ENCODE measurements at places on chromosomes 3 and 15. TPM values are rescaled to one million over a fixed set of nuclear protein-coding genes. Genes with fewer than 3 reads are reported as not detected.
A peak's percentile ranks its signal among the peaks of the same experiment; 100 is the strongest.

Gene VIPR1
- 28.3 TPM for total RNA-seq

DNA sequence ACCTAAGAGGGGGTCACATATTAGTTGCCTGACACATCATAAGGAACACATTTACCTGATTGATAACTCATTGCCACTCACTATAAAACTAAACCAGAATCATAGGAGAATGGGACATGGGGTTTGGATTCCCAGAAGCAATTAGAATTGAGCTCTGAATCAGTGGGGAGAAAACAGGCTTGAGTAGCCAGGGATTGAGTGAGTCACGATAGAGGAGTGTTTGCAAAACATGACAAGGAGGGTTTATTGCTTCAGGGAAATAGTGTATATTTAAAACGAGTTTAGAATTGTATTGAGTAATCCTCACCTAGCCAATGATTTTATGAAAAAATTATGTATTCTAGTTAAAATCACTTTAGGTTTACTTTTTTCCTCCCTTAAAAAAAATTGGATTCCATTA is 101.1 kb upstream of the THRB start:
- DNase-seq: no peak

Gene FYCO1
- total RNA-seq: 21.6 TPM

- no peak for DNase-seq
These were observed 397.6 kb upstream of the RGMA start for GRCh38 chr15:93486407-93487117.

- DNase-seq: no peak
These were observed 15.0 kb upstream of the CCDC39 start for GRCh38 chr3:180694321-180694720.

- no peak for DNase-seq
These were observed 55.5 kb upstream of the BDH1 start for GRCh38 chr3:197611255-197611654.

- DNase-seq: no peak
These were observed 32.7 kb upstream of the DCUN1D1 start for GRCh38 chr3:183013074-183013473.

GRCh38 chr15:65532738-65533051 is 2.4 kb downstream of the HACD3 start:
- DNase-seq: no peak

DNA sequence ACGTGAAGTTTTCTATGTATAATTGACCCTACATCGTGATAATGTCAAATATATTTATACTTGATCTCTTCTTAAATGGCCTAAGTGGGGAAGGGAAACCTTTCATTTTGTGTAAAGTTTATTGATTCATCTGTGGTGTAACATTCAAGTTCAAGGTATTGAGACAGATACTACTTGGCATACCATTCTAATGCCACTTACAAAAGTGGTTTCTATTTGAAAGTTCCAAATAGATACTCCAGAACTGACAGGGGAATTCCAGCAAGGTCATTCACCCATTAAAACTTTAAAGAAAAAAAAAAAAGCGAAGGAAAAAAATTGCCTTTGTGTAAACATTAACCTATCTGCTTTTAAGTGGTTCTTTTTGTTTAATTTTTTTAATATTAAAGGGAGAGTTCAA is 45.3 kb upstream of the MAP3K13 start:
- no peak for DNase-seq

- peak; percentile 29 for DNase-seq
These were observed 29.4 kb upstream of the IQSEC1 start for GRCh38 chr3:13102386-13103345.

Gene PRTG
- total RNA-seq: 0.22 TPM

DNA sequence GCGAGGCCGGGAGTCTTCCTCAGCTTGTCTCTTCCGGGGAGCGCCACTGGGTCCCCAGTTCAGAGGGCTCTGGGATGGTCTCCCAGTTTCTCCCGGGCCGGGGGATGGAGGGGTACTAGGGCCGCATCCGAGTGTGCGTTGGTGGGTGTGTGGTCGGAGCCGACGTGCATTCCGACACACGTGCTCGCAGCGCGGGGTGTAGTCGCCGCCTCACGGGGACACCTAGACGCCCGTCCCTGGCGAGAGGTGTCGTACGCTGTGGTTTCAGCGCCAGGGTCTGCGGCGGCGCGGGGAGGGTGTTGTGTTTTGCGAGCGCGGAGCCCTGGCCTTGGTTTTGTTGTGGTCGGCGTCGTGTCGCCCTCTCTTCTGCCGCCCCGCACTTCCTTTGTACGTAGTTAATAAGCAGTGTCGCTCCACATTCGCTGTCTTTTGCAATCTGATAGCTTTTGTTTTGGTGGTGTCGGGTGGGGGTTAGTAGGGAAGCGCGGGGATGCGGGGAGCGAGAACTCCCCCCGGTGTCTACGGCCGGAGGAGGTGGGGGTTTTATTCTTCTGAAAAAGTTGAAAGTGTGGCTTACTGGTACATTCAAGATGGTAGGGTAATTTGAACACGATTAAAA is 2.2 kb downstream of the IGF1R start:
- no peak for DNase-seq

DNA sequence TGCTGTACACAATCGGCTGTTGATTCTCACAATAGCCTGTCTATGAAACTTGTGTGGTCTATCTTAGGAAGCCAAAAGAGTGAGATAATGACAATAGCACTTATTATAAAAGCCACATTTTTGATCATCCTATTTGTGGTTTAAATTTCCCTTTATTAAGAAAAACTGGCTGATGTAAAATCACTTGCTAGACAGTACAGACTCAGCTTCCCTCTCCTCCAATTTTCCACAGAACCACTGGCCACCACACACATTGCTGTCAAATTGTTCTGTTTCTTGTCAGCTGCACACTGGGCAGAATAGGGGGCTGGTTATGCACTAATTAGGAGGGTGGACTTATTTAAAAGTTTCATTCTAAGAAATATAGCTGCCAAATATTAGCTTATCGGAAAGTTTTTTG is 425.9 kb downstream of the EPHA3 start:
- DNase-seq: no peak

GRCh38 chr3:119301662-119302061 is 7.5 kb downstream of the ARHGAP31 start:
- DNase-seq: no peak

DNA sequence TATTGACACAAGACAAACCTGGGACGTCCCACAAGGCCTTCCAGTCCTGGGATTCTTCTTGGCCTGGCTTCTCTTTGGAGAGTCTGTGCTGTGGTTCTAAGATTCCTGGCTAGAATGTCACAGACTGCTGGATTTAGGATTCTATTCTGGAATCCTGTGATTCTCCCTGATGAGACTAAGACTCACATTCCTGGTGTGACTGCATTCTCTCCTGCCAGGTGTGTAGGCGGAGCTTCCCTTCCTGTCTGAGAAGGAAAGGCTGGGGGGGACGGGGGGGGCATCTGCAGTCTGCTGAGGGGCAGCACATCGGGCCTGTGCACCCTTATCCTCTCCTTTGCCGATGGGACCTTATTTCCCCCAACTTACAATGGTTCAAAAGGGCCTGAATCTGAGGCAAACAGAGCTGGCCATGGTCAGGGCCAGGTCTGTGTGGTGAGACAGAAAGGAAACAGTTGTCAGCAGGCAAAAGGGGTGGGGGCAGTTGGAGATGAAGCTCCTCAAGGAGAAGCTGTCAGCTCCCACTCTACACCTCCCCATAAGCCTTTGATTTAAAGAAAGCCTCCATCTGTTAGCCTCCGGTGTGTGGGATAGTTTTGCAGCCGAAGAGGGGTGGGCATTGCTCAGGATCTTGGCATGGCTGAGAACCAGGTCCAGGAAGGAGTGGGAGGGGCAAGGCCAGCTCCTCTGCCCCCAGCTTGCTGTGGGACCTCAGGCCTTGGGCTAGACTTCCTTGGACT is 30.9 kb downstream of the VIPR1 start:
- no peak for DNase-seq

Gene MRPL3
- total RNA-seq: 29.2 TPM

DNA sequence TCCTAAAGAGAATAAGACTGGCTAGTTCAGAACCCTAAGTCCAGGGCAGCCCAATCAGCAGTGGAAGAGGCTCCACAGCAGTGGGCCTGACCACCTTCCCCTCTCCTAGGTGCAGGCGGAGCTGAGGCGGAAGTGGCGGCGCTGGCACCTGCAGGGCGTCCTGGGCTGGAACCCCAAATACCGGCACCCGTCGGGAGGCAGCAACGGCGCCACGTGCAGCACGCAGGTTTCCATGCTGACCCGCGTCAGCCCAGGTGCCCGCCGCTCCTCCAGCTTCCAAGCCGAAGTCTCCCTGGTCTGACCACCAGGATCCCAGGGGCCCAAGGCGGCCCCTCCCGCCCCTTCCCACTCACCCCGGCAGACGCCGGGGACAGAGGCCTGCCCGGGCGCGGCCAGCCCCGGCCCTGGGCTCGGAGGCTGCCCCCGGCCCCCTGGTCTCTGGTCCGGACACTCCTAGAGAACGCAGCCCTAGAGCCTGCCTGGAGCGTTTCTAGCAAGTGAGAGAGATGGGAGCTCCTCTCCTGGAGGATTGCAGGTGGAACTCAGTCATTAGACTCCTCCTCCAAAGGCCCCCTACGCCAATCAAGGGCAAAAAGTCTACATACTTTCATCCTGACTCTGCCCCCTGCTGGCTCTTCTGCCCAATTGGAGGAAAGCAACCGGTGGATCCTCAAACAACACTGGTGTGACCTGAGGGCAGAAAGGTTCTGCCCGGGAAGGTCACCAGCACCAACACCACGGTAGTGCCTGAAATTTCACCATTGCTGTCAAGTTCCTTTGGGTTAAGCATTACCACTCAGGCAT is 33.7 kb downstream of the VIPR1 start:
- no peak for DNase-seq

Gene GPR62
- total RNA-seq: not detected

Gene CPNE9
- not detected for total RNA-seq

Gene ARHGAP11A
- total RNA-seq: 1.9 TPM

DNA sequence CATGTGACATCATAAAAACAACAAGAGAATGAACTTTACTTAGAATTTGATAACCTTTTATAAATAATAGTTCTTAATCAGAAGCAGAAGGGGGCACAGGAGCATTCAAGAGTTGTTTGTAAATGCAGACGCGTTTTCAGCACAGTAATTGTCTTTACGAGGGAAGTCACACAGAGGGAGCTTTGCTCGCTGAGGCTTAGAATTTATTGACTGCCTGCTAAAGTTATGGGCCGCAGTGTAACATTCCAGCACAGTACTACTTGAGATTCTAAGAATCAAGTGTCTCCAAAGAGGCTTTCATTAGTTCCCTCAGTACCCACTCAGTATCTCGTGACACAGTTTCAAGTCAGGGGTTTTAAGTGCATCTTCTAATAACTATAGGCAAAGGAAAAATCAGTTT is 288.7 kb downstream of the NR2F2 start:
- DNase-seq: no peak

GRCh38 chr3:126158016-126158911 is 22.1 kb downstream of the ALDH1L1 start:
- no peak for DNase-seq

Gene TGM4
- not detected for total RNA-seq

Gene FRMD5
- not detected for total RNA-seq
